Activated CD4-positive, alpha-beta T cell treated with anti-CD3 and anti-CD28 coated beads, Interleukin-2, amount 50 U/mL, for 1 hour (primary cell): ENCODE measurements at places on chromosomes 2 and 18.

- DNase-seq, result no peak
These were observed 27.7 kb downstream of the BIRC6 start for GRCh38 chr2:32384529-32384928.

DNA sequence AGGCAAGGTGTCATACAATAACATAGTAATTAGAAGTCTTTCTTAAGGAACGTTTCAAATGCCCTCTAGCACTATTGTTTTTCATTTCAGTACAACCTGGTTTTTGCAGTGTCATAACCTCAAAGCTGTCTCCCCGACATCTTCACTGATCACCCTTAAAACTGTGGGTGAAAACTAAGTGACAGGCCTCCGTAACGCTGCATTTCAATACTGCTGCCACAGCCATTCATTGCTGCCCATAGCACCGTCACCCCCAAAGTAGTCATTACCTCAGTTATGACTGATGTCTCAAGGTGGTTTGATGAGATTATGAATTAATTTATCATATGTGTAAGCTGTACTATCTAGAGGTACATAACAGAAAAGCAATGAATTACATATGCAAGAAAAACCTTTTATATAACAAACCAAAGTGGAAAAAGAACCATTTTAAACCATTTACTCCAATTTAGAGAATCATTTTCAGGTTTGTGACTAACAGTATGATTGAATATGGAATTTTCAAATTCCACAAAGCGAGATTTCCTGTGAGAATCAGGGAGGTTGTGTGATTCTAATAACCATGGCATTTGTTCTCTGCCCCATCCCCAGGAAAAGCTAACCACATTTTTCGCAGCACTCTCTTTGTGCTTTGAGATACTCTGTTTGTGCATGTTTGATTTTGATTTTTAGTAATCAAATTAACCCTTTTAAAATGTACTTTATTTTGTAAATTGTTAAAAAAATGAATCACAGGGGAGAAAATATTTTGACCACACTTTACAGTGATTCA lies 263.0 kb downstream of the PTGR3 start:
- no peak for DNase-seq

DNA sequence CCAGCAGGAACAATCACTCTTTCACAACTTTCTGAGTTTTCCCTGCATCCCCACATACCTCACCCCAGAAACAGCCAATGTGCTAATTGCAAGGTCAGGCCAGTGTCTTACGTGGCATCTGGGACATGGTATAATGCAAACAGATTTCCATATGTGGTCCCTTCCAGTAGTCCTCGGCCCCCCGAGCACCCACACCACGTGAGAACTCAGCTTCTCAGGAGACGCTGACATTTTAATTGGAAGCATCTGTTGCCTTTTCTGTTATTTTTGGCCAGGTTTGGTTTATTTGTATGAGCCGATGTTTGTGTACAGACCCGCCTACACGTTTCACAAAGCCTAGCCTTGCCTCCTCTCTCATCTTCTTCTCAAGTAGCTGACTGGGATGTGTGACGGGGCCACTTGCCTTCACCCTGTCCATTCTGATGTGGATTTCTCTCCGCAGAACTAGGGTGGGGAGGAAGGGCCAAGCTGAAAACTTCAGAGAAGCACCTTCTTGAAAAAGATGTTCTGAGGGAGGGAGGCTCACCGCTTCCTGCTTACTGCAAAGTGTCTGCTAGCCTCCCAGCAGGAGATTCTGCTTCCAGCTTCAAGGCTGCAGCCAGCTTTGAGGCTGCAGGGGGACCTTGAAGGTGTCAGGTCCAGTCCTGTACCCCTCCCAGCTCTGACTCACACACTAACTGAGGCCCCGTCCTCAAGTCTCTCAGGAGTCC lies 109.6 kb upstream of the SLC14A2 start:
- no peak for DNase-seq

DNA sequence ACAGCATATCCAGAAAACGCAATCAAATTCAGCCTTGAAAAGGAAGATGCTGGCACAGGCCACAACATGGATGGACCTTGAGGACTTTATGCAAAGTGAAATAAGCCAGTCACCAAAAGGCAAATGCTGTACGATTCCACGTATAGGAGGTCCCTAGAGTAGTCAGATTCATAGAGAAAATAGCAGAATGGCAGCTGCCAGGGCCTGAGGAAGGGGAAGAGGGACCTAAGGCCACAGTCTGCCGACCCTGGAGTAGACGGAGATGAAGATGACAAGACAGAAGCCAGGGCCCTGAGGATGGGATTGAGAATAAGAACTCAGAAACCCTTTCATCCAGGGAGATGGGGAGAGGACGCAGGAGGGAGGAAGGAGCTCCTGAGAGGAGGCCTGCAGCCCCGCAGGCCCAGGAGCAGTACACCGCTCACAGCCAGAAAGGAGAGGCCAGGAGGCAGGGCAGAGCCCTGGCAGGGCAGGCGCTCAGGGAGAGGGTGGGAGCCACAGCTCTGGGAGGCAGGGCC lies 8.1 kb upstream of the MTERF4 start:
- DNase-seq, result no peak

DNA sequence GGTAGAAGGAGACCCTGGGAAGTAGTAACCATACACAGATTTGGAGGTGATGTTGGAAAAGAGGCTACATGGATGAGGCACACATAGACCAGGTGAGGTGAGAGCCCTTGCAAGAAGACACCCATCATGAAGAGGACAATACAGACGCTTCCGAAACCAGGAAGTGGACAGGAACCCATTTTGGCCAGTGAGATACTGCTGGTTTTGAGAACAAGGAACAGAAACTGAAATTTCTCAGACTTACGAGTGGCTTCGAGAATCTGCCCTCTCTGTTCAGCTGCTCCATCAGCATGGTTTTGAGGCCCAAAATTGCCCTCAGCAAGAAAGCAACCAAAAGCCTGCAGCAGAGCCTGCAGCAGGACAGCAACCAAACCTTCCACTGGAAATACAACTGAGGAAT lies 479.1 kb upstream of the NRXN1 start:
- DNase-seq, result no peak

GRCh38 chr2:191885098-191885497 lies 38.2 kb upstream of the CAVIN2 start:
- DNase-seq, result no peak

GRCh38 chr18:63253428-63254372 lies 65.9 kb downstream of the BCL2 start:
- no peak for DNase-seq

DNA sequence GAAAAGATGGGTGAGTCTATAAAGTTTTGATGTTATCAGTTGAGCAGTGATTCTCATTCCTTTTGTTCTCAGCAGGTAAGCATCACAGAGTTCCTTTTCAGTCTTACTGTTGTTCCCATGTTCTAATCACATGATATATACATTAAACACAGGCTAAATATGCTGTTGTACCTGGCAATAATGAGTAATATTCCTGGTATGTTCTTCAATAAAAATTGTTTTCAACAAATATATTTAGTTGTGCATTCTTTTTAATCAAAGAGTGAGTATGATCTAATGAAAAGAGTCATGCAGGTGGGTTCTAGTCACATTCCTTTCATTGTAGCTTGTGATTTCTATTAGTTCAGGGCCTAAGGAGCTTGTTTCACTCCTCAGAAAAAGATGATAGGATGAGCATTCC lies 288.3 kb upstream of the NETO1 start:
- no peak for DNase-seq

GRCh38 chr2:228048838-228049490 lies 132.5 kb downstream of the SPHKAP start:
- DNase-seq, result no peak

DNA sequence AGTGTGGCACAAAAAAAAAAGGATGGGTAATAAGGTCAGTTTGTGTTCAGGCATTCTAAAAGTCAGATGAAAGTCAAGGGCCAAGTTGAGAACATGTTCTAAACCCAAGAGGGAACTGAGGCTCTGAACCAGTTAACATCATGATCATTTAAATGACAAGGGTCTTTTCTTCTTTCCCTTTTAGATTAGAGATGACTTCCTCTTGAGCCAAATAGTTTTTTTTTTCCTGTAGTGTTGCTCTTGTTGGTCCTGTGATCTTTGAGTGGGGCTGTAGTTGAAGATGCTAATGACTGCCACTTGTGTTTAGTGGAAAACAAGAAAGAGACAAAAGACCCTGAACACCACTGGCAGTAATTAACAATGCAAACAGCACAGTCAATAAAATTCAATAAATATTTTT lies 482.7 kb upstream of the SYT4 start:
- no peak for DNase-seq

DNA sequence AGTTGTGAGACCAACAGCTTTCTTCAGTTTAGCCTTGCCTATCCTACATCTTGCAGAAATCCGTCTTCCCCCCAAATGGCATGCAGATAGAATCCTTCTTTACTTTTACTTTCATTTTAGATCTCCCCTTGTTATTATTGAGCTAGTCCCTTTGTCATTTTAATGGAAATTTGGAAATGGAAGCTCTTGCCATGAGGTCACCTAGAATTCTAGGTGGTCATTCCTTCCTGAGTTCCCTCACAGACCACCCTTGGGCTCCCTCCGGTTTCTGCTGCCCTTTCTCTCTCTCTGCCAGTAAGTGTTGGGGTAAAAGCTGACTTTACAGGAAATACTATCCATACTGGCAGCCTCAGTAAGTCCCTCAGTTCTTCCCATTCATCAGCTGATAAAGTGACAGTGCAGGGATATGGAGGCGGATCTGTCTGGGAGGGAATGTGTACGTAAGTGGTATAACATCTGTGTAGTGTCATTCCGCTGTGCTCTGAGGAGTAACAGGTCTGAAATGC lies 30.2 kb downstream of the ARHGAP25 start:
- DNase-seq, result no peak

DNA sequence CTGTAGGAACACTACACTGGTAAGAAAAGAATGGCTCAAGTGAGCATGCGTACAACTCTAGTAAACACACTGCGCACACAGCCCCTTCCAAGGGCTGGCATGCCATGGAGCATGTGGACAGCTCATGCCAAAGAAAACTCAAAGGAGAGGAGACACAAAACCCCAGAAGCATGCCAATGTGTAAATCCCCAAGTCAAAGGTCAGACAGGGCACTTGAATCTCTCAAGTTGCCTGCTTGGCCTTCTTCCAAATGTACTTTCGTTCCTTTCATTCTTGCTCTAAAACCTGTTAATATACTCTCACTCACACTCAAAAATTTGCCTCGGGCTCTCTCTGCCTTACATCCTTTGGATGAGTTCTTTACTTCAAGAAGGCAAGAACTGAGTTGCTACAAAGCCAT lies 365.3 kb downstream of the NBAS start:
- DNase-seq, result no peak

DNA sequence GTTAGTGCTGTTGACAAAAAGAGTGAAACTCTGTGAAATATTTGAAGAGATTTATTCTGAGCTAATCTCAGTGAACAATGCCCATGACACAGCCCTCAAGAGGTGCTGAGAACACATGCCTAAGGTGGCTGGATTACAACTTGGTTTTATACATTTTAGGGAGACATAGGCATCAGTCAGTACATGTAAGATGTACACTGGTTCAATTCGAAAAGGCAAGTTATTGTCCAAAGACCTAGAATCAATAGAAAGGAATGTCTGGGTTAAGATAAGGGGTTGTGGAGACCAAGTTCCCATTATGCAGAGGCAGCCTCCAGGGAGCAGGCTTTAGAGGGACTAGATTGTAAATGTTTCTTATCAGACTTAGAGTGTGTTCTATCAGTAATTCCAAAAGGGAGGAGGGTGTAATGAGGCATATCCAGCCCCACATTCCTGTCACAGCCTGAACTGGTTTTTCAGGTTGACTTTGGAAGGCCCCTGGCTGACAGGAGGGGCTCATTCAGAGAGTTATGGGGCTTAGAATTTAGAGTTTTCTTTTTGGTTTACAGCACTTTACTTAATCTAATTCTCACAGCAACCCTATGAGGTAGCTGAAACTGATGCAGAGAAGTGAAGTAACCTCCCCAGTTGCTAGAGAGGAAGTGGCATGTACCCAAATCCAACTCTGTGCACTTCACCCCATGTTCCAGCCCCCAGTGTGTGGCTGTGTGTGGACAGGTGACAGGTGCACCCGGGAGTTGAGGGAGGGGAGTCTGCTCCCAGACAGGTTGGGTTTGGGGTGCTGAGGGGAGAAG lies 28.3 kb upstream of the ASAP2 start:
- no peak for DNase-seq

DNA sequence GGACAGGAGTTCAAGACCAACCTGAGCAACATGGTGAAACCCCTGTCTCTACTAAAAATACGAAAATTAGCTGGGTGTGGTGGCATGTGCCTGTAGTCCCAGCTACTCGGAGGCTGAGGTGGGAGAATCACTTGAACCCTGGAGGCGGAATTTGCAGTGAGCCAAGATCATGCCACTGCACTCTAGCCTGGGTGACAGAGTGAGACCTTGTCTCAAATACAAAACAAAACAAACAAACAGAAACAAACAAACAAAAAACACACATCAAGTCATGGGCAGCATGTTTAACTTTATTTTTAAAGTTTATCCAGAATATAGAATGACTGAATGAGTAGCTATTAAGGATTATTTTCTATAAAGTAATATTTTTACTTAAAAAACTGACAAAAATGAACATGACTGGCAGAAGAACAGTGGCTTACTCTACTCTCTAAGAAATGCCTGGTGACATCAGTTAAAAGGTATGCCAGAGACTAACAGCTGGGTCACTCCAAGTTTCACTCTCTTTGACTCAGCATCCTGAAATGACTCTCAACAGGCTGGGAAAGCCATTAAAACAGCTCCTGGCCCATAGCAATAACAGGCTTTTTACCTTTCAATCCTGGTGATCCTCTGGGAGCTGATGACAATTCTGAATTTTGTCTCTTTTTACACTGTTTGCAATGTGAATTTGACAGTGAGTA lies 281.6 kb upstream of the STON1 start:
- DNase-seq, result no peak

- DNase-seq, result no peak
These were observed 226.1 kb upstream of the CCDC68 start for GRCh38 chr18:55185391-55185790.

GRCh38 chr18:23205980-23206379 lies 70.7 kb downstream of the CABLES1 start:
- no peak for DNase-seq

DNA sequence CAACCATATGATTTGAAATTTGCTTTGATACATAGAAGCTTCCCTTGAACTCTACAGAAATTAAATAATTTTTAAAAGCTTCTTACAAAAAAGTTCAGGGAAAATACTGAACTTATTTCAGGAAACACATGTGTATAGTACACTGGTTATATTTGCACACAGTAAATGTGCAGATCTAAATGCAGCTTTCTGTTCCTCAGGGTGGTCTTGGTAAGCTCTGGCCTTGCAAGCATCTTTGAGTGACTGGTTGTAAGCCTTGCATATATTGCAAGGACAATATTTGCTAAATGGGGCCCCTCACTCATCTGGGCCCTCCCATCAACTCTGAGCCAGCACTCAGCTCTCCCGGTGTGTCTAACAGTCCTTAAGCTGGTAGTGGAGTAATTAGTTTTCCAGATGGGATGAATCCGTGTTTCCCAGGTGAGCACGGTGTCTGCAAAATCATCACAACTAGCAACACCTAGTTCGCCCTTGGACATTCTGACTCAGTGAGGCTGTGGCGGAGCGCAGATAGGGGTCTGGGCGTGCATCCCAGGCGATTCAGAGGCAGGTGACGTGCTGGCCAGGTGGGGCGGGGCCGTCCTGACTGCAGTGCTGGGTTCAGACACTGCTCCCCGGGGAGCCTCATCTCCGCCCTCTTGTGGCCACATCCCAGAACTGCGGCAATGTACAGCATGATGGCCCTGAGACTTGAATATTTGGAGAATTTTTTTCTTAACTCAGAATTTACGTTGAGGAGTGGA lies 149.6 kb downstream of the MBP start:
- peak; percentile 88 for DNase-seq
